ENCODE measurements at places on chromosomes 16 and 17.

GRCh38 chr16:31005350-31006085 is 4.9 kb downstream of the STX1B start:
- no peak for DNase-seq

DNA sequence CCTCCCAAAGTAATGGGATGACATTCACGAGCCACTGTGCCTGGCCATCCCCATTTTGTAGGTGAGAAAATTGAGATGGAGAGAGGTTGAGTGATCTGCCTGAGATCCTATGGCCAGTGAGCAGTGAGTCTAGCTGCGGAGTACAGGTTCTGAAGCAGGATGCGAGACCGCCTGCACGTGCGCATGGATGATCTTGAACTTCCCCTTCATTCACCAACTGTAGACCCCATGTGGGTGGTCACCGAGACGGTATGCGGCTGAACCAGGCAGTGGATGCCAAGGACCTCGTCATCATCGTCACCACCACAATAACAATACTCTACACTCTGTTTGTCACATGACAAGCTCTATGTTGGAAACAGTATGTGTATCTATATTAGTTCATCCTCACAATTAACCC is 6.2 kb upstream of the SPNS3 start:
- no peak for DNase-seq

- DNase-seq, result peak; percentile 82
These were observed at the start of gene UNKL for GRCh38 chr16:1414532-1415260. UNKL (minus strand) TSS chr16:1414704; CDS start chr16:1414691, 13 bp downstream.

DNA sequence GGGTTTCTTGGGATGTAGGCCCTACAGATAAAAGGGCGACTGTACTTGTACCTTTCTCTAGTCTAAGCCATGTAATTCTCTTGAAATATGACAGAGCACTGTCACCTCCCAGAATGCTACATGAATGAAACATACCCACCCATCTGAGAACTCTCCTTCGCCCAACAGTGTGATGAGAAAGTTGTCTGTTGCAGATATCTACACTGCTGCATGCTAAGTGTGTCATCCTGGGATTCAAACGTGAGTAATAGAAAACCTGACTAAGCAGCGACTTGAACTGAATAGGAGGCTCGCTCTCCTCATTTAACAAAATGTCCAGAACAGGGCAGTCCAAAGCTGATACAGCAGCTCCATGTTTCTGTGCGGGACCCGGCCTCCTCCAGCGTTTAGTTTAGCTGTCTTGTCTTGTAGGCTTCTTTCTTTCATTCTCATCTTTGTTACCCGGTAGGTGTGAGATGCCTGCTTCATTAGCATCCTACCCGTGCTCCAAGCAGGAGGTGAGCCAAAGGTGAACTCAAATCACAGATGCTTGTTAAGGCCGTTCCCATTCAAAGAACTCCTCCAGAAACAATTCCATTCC is 211.9 kb downstream of the PRKCA start:
- DNase-seq, result no peak

DNA sequence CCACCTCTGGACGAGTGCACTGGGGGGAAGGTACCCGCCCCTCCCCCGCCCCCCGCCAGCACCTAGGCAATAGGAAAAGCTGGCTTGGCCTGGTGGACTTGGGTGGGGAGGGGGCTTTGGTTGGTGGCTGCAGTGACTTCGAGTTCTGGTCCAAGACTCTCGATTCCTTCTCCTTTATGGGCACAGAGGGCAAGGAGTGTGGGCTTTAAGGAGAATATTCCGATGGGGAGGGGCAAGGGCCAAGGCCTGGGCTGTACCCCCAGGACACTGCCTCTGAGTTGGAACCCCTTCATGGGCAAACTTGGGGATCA is 409 bp downstream of the ACSF2 start:
- DNase-seq, result no peak

- no peak for DNase-seq
These were observed 37.1 kb upstream of the MYLK3 start for GRCh38 chr16:46785076-46785845.

- DNase-seq, result peak; percentile 5
These were observed 121.3 kb downstream of the CDH13 start for GRCh38 chr16:82748026-82748425.

DNA sequence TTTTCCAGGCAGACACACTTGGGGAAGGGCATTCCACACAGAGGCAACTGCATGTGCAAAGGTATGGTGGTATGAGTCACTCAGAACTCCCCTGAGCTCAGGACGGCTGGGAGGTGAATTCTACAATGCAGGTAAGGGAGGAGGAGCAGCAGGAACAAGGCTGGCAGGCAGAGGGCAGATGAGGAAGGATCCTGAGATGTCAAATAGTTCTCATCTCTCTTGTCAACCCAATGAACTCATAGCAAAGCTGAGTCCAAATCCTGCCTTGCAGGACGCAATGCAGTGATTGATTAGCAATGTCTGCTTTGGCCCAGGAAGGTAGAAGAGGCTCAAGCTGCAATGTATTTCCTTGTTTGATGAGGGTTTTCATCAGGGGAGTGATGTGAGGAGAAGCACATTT is 243.5 kb downstream of the XYLT1 start:
- no peak for DNase-seq

DNA sequence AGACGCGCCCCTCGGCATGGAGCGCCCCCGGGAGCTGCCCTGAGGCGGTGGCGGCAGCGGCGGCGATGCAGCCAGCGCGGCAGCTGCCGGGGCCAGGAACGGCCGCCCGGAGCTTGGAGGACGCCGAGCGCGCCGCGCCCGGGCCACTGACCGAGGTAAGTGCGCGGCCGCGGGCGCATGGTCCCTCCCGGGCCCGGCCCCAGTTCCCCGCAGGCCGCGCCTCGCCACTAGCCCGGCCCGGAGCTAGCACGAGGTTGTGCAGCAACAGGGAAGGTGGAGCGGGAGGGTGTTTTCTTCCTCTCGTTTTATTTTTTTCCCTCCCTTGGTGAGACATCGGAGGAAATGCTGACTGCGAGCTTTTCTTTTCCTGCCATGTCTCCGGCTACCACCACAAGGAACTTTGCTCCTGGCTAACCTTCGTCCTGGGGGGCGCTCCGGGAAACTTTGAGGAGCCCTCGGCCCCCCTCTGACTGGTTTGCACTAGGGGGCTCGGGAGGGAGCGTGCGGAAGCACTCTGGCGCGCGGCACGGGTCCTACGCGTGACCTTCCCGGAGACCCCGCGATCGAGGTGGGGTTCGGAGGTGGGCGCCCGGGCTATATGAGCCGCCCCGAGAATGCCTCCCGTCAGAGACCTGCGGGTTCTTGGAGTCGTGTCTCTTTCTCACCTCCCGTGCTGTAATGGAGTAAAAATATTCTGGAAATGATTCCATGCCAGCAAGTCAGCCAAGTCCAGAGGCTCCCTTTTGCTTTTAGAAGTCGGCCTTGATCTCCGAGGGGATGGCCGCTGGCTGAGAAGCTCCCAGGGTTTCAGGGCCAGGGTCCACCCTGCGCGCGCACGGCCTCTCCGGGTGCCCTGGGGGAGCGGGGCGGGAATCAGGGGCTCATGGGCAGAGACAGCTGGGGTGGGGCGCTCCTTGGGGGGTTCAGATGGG is 868 bp downstream of the KCNJ12 start:
- no peak for DNase-seq

GRCh38 chr17:77066165-77066564 is 74.6 kb upstream of the SEC14L1 start:
- DNase-seq, result no peak

- peak; percentile 74 for DNase-seq
These were observed at the start of gene TVP23A for GRCh38 chr16:10817963-10818941. TVP23A (minus strand) TSS chr16:10818794; CDS start chr16:10818493, 301 bp downstream.

GRCh38 chr17:77844681-77845080 is 113.8 kb upstream of the TNRC6C start:
- DNase-seq, result no peak

Data from head of caudate nucleus (tissue), 42 donors.